ENCODE measurements at places on chromosomes 3 and 15. TPM values are rescaled to one million over a fixed set of nuclear protein-coding genes. Genes with fewer than 3 reads are reported as not detected.

ANKRD28 gene
- 53.2 TPM for total RNA-seq

PLAAT1 gene
- 0.46 TPM for total RNA-seq

LRRC2 gene
- total RNA-seq, result 1.7 TPM

FANCD2OS gene
- total RNA-seq, result not detected

FEZF2 gene
- not detected for total RNA-seq

MCCC1 gene
- 77.0 TPM for total RNA-seq

NME9 gene
- 2.5 TPM for total RNA-seq

GUCA1C gene
- not detected for total RNA-seq

- no peak for DNase-seq
Measured at GRCh38 chr3:152505926-152506325, 237.2 kb downstream of the MBNL1 start.

- DNase-seq, result no peak
Measured at GRCh38 chr3:57530071-57530608, 14.0 kb downstream of the DNAH12 start.

DNA sequence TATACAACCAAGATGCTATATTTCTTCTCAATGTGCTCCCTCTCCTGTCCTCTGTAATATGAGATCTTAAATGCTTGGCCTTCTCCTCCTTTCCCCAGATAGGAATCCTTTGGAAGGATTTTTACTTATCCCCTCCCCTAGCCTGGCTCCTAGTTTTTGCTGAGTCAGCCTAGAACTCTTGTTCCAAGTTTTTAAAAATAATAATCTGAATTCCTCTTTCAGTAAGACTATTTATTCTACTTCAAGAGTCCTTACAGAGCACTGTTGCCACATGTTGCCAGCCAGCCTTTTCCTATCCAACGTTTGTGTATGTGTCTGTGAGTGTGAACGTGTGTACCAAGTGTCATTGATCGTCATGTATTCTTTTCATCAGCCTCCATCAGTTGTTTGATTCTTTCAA, 11.0 kb upstream of the KCNMB2 start:
- DNase-seq, result no peak

GRCh38 chr3:48952510-48953118, 34.0 kb downstream of the ARIH2 start:
- DNase-seq, result no peak

DNA sequence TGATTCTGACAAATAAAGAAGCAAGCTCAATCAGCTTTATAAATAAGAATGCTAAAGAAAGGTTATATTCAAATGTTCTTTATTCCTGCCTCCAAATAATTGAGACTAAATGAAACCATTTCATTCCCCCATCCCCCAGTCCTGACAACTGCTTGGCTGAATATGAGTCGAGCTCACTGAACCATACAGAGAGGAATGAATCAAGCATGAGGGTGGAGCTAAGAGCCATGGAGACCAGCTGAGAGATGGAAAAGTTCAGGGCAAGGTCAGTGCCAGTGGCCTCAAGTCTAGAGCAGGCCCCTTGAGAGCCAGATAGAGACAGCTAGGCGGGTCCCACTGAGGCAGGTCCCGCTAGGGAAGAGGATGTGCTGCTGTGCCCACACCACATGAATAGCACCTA, 188.7 kb upstream of the EIF1B start:
- no peak for DNase-seq

DNA sequence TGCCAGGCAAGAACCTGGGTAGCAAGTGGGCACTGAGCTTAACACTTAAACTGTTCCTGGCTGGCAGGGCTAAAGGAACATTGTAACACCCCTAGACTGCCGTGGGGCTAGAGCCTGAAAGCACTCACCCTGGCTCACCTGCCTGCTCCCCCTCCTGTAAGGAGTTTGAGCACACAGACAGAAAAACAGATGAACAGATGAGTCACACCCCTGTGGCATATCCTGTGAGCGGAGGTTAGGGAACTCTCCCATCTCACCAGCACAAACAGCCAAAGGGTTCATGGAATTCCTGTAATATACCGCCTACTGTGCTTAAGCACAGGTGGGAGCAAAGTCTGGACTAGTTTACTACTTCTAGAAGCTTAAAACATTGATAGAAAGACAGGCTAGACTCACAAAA, 300.1 kb downstream of the ROBO1 start:
- DNase-seq, result no peak

DNA sequence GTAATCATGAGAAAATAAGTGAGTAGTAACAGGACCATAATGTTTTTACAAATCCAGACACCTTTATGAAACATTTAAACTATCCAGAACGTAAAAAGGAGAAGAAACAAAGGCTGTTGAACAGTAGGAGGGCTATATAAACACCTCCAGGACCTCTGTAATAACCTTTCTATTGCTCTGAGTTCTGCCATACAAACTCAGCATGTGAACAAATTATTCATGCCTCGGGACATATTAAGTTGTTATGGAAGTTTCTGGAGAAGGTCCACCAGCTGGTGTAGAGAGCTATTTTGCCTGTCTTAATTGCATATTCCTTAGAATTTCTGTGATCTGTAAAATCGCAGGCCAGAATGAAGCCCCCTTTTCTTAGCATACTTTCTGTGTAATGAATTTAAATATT, 256.3 kb downstream of the UBE2E2 start:
- no peak for DNase-seq

DNA sequence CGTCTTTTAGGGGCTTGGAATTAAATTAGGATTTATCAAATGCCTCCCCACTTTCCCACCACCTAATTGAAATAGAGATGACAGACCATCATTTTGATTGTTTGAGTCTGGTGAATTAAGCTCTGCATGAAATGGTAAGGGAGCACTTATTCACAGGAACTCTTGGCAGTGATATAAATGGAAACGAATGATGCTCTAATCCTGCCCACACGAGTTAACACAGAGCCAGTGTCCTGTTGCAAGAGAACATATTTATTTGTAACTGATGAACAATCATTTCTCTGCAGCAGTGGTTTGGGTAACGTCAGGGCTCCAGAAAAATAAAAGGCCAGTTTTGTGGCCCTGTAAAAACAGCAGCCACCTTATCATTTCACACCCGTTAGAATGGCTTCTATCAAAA, 163.3 kb downstream of the FEZF2 start:
- no peak for DNase-seq

DNA sequence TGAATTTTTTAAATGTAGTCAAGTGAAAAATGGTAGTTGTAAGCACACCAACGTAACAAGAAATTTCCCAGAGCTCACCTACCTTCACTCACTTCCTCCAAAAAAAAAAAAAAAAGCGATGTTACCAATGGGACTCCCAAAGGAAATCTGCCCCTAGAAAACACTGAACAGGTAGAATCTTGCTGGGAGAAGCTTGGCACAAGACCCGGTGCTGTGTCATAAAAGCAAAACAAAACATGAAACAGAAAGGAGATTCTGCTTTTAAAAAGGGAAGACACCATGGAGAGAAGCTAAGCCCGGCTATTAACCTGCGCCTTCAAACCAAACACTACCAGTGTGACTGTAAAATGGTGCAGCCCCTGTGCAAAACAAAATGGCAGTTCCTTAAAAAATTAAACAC, 40.5 kb downstream of the PGPEP1L start:
- no peak for DNase-seq

DNA sequence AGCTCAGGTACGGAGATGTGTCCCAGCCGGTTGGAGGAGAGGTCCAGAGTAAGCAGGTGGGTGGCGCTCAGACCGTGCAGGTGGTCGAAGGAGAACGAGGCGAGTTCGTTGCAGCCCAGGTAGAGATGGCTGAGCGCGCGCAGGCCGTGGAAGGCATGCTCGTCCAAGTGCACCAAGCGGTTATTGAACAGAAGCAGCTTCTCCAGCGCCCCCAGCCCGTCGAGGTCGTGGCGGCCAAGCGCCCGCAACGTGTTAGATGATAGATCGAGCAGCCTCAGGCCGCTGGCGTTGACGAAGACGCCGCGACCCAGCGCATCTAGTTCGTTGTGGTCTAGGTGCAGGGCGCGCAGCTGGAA, 648 bp downstream of the AMIGO3 start:
- peak; percentile 88 for DNase-seq

GRCh38 chr3:48504051-48504946, at the start of gene SHISA5:
Gene SHISA5 (minus strand): TSS chr3:48504174. CDS start chr3:48504094, 80 bp downstream.
- DNase-seq, result peak; percentile 96

GRCh38 chr15:69467636-69468035, 15.0 kb downstream of the RPLP1 start:
- DNase-seq, result peak; percentile 63

DNA sequence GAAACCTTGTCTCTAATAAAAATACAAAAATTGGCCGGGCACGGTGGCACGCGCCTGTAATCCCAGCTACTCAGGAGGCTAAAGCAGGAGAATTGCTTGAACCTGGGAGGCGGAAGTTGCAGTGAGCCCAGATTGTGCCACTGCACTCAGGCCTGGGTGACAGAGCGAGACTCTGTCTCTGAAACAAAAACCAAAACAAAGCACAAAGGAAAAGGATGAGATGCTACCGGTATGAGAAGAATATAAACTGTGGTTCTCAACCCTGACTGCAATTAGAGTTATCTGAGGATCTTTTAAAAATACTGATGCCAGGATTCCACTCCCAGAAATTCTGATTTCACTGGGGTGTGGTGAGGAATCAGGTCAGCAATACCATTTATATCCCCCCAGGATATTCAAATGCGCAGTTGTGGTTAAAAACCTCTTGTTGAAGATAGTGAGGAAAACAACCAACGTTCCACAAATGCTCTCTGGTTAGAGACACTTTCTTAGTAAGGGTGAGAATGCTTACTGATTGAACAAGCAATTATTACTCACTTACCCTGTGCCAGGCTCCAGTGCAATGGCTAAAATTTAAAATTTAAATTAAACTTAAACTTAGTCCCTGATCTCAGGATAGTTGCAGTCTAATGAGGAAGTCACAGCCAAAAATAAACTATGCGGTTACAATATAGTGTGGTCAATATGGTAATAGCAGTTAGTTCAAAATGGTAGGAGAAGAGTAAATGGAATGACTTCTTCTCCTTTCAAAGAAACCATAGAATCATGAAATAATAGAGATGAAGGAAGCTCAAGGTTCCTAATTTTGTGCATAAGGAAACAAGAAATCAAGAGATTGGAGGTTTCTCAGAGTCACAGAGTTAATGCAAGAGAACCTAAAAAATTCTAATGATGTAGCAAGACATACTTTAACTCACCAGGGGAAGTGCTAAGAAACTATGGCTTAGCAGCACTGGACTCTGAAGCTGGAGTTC, 109.5 kb downstream of the SSR3 start:
- DNase-seq, result no peak

- DNase-seq, result no peak
Measured at GRCh38 chr3:85626662-85627061, 667.9 kb downstream of the CADM2 start.

DNA sequence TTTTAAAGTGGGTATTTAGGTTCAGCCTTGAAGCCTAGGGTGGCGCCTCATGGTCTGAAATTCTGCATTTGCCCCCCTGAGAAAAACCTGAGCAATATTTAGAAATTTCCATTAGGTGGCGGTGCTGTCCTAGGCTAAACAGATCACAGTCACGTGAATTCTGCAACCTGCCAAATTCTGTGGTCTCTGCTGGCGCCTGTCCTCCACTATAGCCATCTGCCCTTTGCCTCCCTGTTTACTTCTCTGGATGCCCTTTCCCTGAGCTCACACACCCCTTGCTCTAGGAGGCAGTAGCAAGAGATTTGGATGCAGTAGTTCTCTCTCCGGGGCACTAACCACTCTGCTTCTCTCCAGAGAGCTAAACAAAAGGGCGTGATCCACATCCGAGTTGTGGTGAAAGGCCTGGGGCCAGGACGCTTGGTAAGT, 9.1 kb downstream of the MRPS11 start:
- no peak for DNase-seq

- DNase-seq, result peak; percentile 81
Measured at GRCh38 chr3:126129398-126129891, 45.5 kb upstream of the SLC41A3 start.

GRCh38 chr3:149535333-149535685, 60.8 kb downstream of the TM4SF4 start:
- no peak for DNase-seq

DNA sequence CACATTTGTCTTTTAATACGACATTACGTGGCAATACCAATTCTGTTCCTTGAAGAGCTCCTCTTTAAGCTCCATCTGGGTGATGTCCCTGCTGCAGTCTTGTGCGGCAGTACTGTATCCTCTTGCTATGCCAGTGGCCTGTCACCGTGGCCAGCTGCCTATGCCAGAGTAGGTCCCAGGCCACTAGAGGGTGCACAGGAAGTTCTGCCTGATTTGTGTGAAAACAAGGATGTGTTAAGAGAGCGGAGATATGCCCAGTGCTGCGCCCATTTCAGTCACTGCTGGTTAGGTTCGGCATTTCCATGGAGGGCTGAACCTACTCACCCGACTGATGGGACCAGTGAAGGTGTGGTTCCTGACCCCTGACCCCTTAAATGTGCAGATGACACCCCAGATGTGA, 25.2 kb downstream of the NIPA1 start:
- no peak for DNase-seq

- DNase-seq, result no peak
Measured at GRCh38 chr15:66452420-66452819, 45.1 kb downstream of the SNAPC5 start.

- no peak for DNase-seq
Measured at GRCh38 chr3:50624634-50625033, 7.7 kb downstream of the MAPKAPK3 start.

- DNase-seq, result no peak
Measured at GRCh38 chr3:131535596-131535995, 32.8 kb upstream of the MRPL3 start.

GRCh38 chr3:28934126-28934813, 346.6 kb upstream of the RBMS3 start:
- no peak for DNase-seq

GRCh38 chr3:151351219-151351618, 21.9 kb upstream of the P2RY13 start:
- no peak for DNase-seq

DNA sequence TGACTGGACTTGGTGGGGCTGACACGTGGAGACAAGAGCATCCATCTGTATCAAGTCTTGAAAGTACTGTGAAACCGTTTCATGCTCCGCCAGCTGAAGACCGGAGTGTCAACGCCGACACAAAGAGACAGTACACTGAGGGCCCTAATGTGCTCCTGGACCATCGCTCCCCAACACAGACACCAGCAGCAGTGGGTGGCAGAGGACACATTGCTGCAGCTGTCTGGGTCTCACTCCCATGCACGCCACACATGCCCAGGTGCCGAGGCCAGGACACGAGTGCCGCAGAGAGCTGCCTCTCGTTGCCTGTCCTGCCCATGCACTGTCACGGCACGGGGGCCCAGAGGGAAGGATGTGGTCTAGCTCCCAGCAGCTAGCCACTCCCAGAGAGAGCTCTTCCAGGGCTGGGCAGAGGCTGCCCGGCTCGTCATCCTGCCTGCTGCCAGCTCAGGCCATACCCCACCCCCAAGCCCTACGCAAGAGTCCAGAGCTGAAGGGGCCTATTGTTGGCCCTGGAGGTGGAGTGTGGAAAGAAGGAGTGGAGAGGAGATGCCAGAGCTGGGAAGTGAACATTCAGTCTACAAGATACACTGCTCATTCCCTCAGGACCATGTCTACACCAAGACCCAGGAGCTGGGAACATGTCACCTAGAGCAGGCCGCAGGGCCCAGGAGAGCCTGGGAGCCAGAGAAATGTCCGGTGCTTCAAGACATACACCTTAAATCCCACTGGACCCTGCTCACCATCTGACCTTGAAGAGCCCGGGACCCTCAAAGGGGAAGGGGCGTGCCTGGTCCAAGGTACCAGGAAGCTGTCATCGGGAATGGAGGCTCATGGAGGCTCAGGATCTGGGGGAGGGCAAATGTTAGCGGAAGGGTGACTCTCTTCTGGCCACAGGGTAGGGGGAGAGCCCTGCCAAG, 7.7 kb downstream of the TNK2 start:
- peak; percentile 86 for DNase-seq

All from upper lobe of left lung (tissue), 6 donors.